ENCODE measurements at places on chromosomes 1 and 21. TPM values are rescaled to one million over a fixed set of nuclear protein-coding genes. Genes with fewer than 3 reads are reported as not detected.

DNA sequence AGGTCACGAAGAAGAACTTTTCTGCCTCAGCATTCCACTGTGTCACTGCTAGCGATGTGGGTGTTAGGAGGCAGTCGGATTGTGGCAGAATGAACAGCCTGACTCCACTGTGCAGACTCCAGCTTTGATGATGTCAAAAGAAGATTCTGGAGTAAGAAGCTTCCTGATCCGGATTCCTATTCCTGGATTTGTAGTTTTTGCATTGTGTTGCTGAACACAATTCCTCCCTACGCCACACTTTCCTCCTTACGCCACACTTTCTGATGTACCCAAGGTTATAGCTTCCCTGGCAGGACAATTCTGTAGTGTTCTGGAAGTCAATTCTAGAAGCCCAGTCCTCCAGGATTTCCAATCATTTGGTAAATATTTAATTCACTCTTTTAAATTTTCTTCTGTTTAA is 665.2 kb upstream of the ADGRL2 start:
- H3K27ac ChIP-seq: no peak overlapping the region
- H3K4me3 ChIP-seq: no peak overlapping the region
- H3K36me3 ChIP-seq: no peaks in the 10 kb centered on the region
- no peak for DNase-seq
- H3K4me1 ChIP-seq: no peaks in the 10 kb centered on the region
- no peaks in the 10 kb centered on the region for H3K27me3 ChIP-seq

DNA sequence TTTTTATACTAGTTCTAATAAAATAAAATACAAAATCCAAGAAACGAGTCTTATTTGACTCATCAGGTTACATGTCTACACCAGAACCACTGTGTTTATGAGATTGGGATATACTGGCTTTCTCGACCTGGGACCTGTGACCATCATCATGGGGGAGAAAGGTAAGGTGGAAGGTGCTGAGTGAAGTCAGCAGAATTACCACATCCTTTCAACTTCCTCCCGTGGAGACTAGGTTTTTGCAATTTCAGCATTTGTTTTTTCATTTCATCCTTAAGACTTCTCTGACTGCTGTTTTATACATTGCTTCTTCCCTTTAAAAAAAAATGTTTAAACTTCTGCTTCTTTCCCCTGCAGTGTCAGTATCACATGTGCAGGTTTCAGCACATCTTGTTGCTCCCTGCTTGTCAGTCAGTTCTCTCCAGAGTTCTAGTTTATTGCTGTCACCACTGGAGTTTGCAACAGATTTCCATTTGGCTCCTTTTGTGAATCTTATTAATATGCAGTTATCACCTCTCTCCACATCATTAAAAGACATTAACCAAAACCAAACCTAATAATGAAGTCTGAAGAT is 60.4 kb upstream of the HAO2 start:
- H3K4me3 ChIP-seq: no peak overlapping the region
- H3K36me3 ChIP-seq: no peaks in the 10 kb centered on the region
- H3K27me3 ChIP-seq: no peaks in the 10 kb centered on the region
- H3K27ac ChIP-seq: no peak overlapping the region

DNA sequence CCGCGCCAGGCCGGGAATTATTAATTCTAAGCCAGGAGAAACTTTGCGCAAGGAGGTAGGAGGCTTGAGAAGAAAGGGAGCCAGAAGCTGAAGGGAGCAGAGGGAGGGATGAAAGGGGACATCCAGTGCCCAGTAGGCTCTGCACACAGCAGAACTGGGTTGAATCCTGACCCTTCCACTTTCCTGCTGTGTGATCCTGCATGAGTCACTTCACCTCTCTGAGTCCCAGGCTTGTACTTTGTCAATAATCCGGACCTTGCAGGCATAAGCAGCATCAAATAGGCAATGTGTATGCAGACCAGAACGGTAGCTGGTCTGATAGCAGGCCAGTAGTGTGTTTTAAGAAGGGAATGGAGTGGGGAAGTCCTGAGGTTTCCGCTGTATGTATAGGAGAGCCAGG is 25.5 kb upstream of the EPB41 start:
- H3K27ac ChIP-seq: no peak overlapping the region
- no peak overlapping the region for H3K4me3 ChIP-seq
- peaks cover 6% of the 10 kb centered on the region for H3K4me1 ChIP-seq
- H3K36me3 ChIP-seq: peaks cover 2% of the 10 kb centered on the region
- H3K27me3 ChIP-seq: no peaks in the 10 kb centered on the region

GRCh38 chr21:34762786-34763185 is 94.0 kb downstream of the CLIC6 start:
- H3K27me3 ChIP-seq: no peaks in the 10 kb centered on the region
- no peak overlapping the region for H3K4me3 ChIP-seq
- H3K4me1 ChIP-seq: no peaks in the 10 kb centered on the region
- H3K27ac ChIP-seq: no peak overlapping the region
- no peak for DNase-seq

F13B gene
- total RNA-seq: 194 TPM

SPSB1 gene
- 4.1 TPM for total RNA-seq

RNU1-2 gene
- under 0.01 TPM for total RNA-seq
